CMK (cell line): ENCODE measurements at places on chromosomes 5 and 9.

DNA sequence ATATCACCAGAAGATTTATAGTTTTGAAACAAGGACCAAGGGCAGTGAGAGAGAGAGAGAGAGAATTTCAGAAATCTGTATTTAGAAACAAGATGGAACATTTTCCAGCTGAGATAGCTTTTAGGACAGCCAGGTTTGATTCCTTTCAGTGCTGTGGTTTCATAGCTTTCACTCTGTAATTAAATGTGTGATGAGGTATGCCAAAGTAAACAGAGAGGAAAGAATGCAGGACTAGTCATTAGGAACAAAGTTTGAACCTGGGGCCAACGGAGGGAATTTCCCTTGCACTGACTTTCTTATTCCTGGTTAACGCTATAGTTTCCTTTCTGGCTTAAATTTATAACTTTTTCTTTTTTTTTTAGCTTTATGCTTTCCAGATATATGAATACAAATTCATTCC lies 10.0 kb upstream of the CCL28 start:
- no peak for DNase-seq

DNA sequence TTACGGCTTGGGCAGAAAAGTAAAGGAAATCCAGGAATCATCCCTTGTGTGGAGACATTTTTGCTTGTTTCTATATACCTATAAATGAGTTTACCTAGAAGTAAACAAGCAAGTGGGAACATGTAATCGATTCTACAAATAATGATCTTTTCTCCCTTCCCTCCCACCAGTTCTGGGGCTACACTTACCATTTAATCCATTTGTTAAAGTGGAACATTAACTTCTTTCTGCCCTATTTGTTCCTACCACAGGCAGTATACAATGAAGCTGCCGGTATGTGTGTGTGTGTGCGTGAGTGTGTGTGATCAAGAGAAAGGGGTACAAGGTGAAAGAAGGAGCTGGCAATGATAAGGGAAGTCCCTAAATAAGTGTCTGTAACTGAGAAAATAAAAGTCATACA lies 26.4 kb upstream of the ELL2 start:
- DNase-seq, result no peak

DNA sequence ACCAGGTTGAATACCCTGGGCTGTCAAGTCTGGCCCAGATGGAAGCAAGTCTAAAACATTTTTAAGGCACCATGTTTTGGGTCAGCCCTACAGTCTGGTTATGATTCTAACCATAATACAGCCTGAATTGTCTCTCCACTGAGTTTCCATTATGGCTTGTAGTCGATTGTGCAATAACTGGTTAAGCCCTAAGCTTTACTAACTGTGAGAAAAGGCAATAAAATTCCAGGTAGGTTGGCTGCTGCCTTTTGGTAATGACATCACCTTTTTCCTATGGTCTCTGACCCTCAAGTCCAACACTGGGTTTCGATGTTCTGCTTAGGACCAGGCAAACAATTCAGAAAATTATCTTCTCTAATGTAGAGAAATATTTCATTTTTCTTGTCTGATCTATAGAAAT lies 243.3 kb downstream of the ACTL7B start:
- DNase-seq, result no peak

DNA sequence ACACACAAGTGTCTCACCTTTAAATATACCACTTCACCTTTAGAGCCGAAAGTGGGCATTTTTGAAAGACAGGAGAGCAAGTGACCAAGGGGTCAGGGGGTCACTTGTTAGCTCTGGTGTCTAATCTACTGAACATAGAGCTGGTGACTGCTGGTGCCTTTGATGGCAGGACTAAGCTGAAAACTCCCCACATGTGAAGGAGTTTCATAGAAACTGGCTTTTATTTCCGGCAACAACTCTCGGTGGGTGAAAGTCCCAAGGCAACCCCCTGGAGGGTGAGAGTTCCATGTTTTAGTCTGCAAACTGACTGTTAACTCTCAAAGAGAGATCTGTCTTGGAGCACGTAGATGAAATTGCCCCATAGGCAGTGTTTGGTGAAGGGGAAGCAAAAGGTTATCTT lies 466.9 kb downstream of the DMRTA1 start:
- DNase-seq, result no peak

DNA sequence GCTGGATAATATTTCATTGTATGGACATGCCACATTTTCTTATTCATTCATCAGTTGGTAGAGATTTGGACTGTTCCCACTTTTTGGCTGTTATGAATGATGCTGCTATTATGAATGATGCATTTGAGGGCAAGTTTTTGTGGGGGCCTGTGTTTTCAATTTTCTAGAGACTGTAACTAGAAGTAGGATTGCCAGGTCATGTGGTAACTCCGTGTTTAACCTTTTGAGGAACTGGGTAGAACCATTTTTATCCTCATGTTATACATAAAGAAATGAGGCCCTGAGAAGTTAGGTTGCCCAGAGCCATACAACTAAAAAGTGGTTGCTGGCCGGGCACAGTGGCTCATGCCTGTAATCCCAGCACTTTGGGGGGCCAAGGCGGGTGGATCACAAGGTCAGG lies 22.4 kb upstream of the STRBP start:
- no peak for DNase-seq

- no peak for DNase-seq
Observed at GRCh38 chr9:26462213-26462612, 430.4 kb downstream of the CAAP1 start.

GRCh38 chr9:92986176-92987119 lies 39.1 kb downstream of the FGD3 start:
- DNase-seq, result no peak

DNA sequence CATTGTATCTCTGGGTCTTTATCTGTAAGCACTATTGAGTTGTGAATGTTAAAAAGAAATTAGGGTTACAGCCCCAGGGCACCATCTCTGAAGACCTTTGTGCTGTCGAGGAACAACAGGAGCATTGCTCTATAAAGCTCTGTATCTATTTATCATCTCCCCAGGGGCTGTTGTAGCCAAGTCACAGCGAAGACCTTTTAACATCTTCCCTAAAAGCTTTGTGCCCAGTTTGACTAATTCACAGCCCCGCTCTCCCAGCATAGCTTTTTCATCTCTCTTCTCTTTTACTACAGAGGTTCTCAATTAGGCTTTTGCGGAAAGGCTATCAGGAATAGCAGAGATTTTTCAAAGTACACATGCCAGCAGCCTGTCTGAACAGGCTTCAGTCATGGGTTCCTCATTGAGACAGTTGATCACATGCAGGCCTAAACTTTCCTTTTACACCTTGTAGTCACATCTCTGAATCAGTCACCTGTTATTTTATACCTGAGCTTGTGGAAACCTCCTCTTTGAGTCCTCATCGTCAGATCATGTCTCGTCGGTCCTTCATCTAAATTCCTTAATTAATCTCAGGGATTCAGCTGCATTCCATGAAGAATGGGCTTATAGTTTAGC lies 140.5 kb downstream of the NPR3 start:
- DNase-seq, result no peak

GRCh38 chr9:127209948-127210640 lies 54.5 kb upstream of the GARNL3 start:
- no peak for DNase-seq

DNA sequence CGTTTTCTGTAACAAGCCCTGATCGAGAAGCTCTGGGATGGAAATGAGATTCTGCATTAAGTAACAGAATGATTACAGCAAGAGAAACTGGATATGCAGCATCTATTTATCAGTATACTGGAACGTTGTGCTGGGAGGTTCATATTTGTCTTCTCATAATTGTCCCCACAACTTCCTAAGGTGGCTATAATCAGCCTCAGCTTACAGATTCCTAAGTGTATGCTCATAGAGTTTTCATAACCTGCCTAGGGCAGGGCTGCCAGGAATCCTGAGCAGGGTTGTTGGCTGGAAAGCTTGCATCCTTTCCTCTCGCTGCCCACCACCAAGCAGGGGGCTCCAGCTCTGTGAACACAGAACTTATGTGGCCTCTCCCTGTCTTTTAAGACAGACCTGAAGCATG lies 70.2 kb downstream of the FNBP1 start:
- DNase-seq, result no peak

DNA sequence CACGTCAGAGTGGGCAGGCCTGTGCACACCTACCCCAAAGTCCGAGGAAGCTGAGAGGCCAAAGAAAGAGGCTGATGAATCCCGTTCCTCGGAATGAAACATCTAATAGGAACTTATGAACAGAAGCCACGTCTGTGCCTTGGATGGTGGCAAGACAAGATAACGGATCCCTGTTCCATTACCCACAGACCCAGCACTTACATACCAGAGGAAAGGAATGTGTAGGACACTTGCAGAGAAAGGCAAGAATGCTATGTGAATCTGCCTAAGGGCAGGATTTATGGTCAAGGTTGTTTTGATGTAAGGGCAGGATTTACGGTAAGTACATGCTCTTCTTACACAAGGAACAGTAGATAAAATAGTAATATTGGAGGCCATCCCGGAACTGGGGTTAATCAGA lies 93.2 kb downstream of the WDR41 start:
- DNase-seq, result no peak

- DNase-seq, result no peak
Observed at GRCh38 chr5:34545164-34545563, 111.0 kb upstream of the RAI14 start.

DNA sequence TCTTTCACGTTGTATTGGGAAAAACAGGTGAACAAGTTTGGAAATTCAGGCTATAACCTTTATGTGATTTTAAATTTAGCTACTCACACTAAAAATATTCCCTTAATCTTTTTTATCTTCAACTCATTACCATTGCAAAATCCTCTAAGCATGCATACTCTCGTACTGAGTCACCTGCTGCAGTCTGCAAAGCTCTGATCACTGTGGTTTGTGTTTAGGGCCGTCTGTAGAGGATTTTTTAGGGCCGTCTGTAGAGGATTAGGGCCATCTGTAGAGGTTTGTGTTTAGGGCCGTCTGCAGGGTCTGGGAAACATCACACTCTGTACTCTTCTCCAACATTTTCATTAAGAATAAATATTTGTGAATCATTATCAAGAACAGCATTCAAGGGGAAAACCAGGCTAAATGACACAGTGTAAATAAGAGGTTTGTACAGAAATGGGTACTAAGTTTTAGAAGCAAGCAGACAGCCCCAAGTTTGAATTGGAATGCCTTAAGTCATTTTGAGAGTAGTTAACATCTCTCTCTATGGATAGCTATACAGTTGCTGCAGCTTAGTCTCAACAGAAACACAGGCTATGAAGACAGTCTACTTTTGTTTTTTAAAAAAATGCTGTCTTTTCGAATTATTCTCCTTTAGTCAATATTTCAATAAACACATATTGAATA lies 155.0 kb upstream of the TSLP start:
- DNase-seq, result no peak

DNA sequence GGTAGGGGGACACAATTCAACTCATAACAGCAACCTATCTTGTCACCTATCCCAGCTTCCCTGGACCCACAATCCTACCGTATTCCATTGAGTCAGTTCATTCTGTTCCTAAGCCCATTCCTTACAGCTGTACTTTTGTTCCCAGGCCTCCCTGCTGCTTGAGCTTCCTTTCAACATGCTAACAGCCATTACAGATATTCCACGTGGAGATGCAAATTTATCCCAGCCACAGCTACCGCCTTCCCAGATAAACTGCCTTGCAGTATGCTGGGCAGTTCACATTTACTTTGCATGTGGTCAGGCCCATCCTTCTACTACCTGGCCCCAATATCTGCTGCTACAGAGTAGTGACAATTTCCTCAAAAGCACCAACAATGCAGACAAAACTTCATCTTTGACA lies 23.0 kb downstream of the RIGI start:
- no peak for DNase-seq

DNA sequence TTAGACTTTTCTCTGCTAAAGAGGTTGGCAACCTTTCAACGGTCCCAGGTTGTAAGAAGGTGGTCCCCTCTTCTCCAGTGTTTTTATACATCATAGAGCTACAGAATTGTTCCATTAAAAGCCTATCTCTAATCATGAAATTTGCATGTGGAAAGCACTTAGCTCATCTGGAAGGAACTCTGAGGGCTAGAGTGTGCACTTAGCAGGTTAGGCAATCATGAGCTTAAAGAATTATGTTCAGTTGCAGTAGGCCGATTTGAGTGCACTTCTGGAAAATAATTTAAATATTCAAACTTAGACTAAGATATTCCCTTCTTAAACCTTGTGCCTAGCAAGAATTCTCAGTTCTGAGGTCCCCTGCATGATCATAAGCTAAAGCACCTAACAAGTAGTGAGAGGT lies 468.7 kb downstream of the SPATA31D1 start:
- no peak for DNase-seq

- DNase-seq, result no peak
Observed at GRCh38 chr9:77469515-77470231, 178.4 kb downstream of the GNA14 start.

DNA sequence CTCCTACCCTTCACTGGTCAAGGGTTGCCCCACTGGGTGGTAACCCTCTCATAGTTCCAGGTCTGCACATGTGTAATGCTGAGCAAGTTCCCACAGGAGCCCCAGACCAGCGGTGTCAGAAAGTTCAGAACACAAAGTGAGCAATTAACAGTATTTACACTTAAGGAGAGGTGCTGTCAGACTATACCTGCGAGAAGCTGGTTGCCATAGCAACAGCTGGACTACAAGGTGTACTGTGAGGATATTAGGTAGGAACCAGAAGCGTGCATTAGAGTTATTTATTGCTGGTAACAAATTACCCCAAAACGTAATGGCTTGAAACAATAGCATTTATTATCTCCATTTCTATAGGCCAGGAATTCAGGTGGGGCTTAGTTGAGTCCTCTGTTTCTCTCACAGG lies 317.0 kb upstream of the RPS23 start:
- DNase-seq, result no peak

DNA sequence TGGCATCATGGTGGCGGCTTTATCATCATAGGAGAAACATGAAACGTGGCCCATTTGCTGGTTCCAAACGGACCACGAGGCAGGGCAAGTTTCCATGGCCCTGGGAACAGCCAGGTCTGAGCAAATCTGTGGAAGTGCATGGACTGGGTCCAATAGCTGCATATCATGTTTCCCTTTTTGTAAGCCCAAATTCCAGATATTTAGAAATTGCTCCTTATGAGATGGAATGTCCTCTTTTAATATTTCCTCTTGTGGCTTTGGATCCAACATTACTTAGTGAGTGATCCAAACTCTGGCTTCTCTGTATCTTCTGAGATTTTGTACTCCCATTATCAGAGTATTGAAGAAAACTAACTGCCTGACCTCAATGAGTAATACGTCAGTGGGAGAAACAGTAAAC lies 79.8 kb upstream of the FBXL7 start:
- no peak for DNase-seq
